ENCODE measurements at places on chromosomes 4 and X.

GRCh38 chr4:71498625-71499024, 159.8 kb downstream of the SLC4A4 start:
- DNase-seq = no peak

- no peak for DNase-seq
Measured at GRCh38 chr4:148240241-148240640, 202.0 kb downstream of the NR3C2 start.

DNA sequence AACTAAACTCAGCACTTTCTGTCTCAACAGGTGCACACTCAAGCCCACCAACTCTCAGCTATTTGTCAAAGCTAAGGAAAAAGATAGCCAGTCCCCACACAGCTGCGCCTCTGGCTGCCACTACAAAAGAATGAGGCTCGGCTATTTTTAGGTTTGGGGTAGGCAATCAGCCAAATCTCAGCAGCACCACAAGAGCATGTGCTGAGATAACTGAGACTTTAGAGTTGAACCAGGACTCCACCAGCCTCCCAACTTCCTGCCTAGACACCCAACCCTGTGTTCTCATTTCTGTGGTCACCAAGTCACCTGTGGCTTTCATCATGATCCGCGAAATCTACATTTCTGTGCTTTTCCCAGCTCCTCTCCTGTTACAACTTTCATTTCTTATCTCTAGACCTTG, 28.0 kb downstream of the DMD start:
- no peak for DNase-seq

- no peak for DNase-seq
Measured at GRCh38 chr4:168691631-168692369, 194.9 kb downstream of the PALLD start.

DNA sequence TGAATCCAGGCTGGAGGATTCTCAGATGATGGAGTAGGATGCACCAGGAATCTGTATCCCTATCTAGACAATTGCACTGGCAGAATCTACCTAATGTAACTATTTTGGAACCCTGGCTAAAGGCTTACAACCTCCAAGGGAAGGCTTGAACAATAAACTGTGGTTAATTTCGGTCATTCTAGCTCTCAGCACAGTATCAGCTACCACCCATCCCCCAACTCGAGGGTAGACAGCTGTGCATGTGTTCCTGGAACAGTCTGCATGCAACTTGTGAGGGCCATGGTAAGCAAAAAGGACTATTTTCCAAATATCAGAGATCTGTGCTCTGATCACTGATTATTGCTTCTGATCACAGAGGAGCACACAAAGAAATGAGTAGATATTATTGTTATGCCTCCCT, 34.0 kb downstream of the ELF2 start:
- no peak for DNase-seq

DNA sequence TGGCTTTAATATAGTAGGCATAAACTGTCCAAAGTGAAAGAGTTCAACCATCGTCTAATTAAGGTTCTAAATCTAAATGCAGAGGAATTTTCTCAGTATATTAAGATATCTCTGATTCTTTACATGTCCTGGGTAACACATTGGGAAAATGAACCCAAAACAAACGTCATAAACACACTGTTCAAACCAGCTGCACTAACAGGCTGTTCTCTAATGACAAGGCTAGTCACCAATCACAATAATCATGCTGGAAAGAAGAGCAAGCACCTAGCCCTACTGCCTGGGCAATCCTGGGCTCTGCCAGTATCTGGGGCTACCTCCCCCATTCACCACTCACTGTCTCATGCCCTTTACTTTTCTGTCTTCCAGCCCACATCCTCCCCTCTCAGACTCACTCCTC, 107.9 kb downstream of the EFHC2 start:
- no peak for DNase-seq

- DNase-seq = no peak
Measured at GRCh38 chr4:123340381-123340701, 56.3 kb upstream of the SPRY1 start.

DNA sequence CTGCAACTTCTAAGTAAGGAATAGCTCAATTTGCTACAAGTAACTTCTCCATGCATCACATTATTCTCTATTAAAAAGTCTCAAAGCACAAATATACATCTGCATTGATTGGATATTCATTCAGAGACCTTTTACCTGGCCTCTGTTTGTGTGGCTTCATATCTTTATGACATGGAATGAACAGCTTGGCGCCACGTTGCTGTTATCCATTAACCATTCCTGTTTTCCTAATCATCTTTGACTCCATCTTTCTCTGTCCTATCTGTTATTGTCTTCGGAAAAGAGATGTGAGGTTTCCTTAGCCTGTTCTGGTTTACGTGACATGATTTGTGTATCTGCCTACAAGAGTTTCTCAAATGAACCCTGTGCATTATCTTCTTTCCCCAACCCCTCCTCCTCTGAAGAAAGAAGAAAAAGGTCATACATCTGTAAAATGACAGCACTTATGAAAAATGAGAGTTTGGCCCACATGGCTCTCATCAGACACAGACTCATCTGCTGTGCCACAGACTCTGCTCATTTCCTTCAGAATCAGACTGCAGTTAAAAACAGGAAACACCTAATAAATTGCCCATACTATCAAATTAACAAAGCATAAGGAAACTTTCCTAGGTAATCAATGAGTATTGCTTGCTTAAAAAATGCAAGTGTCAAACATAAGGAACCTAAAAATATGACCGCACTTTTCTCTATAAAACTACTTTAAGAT, 347.6 kb upstream of the FAM241A start:
- DNase-seq = no peak

GRCh38 chr4:74540193-74540592, 95.3 kb downstream of the AREG start:
- no peak for DNase-seq

GRCh38 chr4:11565899-11566298, 137.2 kb upstream of the HS3ST1 start:
- no peak for DNase-seq

- no peak for DNase-seq
Measured at GRCh38 chrX:30373951-30374350, 64.8 kb upstream of the NR0B1 start.

GRCh38 chr4:141247430-141247780, 26.7 kb downstream of the ZNF330 start:
- no peak for DNase-seq

DNA sequence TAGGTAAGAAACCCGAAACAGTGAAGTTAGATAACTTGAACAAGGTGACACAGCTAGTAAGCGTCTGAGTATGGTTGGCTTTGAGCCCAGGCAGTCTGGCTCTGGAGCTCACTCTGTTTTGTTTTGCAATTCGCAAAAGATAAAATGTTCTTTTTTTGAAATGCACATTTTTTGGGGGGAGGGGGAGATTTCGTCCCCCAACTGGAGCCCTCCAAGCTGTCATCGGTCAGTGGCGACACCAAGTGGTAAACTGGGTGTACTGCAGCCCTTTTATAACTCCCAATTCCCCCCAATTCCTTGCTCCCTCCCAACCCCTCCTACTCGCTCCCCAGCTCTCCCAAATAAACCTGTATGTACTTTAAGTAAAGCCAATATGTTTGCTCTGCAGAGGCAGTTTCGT, 2.8 kb upstream of the CLCN5 start:
- DNase-seq = no peak

GRCh38 chrX:63526863-63527262, 175.7 kb upstream of the SPIN4 start:
- DNase-seq = no peak

GRCh38 chr4:55675196-55675793, 39.2 kb upstream of the NMU start:
- no peak for DNase-seq

GRCh38 chr4:44701037-44701436, 22.8 kb downstream of the GUF1 start:
- DNase-seq = no peak

- no peak for DNase-seq
Measured at GRCh38 chr4:2353222-2354107, 65.0 kb downstream of the ZFYVE28 start.

GRCh38 chr4:4585012-4585670, 43.3 kb upstream of the STX18 start:
- DNase-seq = no peak

GRCh38 chrX:48934581-48935300, 15.9 kb upstream of the PIM2 start:
- DNase-seq = peak; percentile 64
